IMR-90 (cell line): ENCODE measurements at places on chromosomes 6 and 20. TPM values are rescaled to one million over a fixed set of nuclear protein-coding genes. Genes with fewer than 3 reads are reported as not detected.

DNA sequence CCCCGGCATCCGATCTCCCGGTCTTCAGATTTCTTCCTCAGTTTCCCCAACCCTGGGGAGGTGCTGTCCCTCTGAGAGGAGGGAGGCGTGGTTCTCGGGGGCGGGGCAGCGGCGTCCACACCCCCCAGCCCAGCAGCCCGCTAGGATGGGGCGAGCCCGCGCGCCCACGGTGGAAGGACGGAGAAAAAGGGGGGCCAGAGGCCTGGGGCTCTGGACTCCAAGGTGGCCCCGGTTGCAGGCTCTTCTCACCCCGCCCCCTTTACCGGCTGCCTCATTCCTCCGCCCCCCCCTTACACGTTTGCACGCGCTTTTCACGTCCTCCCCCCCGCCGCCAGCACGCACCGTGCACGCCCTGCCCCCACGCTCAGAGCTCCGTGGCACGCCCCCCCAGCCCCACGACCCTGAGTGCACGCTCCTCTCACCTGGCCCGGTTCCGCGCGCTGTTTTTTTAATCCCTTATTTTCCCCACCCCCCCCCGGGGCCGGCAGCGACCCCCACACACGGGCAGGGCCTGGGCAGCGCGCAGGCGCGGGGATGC is 402 bp downstream of the ZBTB12 start:
- DNase-seq: peak; percentile 41

- no peak for DNase-seq
Observed at GRCh38 chr6:105352037-105352617, 50.8 kb downstream of the PREP start.

DNA sequence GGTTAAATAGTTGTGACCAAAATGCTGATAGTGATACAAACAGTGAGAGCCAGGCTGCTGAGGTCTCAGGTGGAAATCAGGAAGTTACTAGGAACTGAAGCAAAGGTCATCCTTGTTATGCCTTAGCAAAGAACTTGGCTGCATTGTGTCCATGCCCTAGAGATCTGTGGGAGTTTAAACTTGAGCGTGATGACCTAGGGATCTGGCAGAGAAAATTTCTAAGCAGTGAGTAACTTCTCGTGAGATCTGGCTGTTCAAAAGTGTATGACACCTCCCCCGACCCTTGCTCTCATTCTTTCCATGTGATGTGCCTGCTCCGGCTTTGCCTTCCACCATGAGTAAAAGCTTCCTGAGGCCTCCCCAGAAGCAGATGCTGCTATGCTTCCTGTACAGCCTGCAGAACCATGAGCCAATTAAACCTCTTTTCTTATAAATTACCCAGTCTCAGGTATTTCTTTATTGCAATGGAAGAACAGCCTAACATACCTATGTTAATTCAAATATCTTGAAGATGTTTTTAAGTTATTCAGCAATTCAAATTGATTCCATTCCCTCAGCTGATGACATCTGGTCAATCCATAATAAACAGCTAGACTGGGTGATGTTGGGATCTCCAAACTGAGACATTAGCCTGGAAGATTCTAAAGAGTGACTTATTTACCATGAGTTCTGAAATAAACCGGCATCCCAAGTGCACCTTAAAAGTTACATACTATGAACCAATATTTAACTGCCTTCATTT is 33.8 kb downstream of the KIF16B start:
- DNase-seq: peak; percentile 9

GRCh38 chr6:33963136-33963750 is 159.4 kb upstream of the MLN start:
- DNase-seq: no peak

GRCh38 chr6:64996301-64996700 is 710.7 kb downstream of the EYS start:
- no peak for DNase-seq

DNA sequence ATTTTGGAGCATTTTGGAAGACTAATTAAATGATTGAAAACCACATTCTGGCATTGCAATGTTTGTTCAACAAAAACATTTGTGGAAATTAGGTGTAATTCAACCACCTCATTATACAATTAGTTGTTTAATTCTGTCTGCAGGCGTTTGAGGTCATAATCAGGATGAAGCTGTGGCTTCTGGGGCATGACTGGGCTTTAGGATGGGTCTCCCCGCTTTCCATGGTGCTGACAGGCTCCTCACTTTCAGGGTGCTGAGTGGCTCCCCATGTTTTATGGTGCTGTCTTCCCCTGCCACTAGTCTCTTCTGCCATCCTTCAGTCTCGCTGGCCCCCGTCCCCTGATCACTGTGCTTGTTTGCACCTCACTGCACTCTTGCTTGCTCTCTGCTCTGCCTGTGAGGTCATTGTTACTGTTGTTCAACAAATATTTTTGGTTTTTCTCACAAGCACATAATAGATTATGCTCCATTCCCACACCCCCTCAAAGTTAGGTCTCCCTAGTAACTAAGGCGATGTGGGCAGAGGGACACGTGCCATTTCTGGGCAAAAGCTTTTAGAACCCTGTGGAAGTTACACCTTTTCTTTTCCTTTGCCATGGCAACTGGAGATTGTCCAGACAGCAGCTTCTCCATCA is 25.4 kb upstream of the ZNF831 start:
- no peak for DNase-seq

Gene ZNF311
- 0.28 and 0.36 TPM in 2 replicates for total RNA-seq

Gene ZBP1
- total RNA-seq: not detected in 2 replicates

Gene COX7A2
- 85.8 and 776 TPM in 2 replicates for total RNA-seq
